Hematopoietic multipotent progenitor cell treated with erythropoietin and hydrocortisone succinate and interleukin-3 and kit ligand, for 8 days (in vitro differentiated cells): ENCODE measurements at places on chromosomes 2 and 18.

GRCh38 chr2:5067816-5068215 is 624.4 kb upstream of the SOX11 start:
- DNase-seq, result no peak

- no peak for DNase-seq
Measured at GRCh38 chr2:46369783-46370182, 72.6 kb downstream of the EPAS1 start.

DNA sequence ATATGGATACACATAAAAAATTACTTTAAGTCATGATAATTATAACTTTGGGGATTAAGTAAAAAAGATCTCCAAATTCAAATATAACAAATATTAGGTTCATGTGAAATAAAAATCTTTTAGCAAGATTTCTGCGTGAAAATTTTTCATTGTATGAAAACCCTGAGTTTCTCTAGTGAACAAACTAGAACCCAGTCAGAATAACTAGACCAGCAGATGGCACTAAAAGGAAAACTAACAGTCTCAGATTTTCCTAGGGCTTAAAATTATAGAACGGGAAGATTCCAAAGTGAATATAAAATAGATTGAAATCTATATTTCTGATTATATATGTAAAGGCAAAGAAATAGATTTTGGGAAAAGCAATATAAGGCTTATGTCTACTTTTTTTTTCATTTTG is 43.3 kb downstream of the TMEM200C start:
- DNase-seq, result no peak

- no peak for DNase-seq
Measured at GRCh38 chr2:31286961-31287550, 53.1 kb downstream of the EHD3 start.

- no peak for DNase-seq
Measured at GRCh38 chr18:39843546-39843945, 2111.5 kb upstream of the PIK3C3 start.

- DNase-seq, result no peak
Measured at GRCh38 chr18:48582946-48583345, 44.1 kb downstream of the CTIF start.

GRCh38 chr2:200275295-200276013 is 31.0 kb upstream of the SPATS2L start:
- no peak for DNase-seq

DNA sequence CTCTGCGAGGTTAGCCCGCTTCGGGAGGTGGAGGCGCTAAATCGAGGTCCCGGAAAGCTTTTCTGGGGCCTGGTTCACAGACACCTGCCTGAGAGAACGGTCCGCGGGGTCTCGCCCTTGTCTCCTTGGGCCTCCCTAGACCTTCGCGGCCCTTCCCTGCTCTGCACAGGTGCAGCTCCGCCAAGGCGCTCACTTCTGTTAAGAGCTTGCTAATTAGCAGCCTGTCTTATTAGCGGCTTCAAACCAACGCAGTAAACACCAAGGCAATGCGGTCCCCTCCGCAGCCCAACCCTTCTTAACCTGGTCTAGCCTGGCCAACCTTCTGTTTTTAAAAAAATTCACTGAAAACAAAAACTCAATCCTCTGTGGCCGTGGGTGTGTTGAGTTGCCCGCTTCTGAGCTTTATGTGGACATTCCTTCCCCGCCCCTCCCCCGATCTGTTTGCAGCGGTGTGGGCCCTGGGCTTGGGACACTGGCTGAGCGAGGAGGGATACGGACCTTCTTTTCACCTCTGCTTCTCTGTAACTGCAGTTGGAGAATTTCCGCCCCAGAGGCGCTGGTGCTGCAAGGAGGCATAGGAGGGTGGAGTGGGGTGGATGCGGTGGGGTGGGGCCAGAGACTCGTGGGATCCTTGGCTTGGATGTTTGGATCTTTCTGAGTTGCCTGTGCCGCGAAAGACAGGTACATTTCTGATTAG is 3.4 kb upstream of the HOXD4 start:
- DNase-seq, result no peak

GRCh38 chr2:35421485-35421884 is 934.1 kb upstream of the CRIM1 start:
- no peak for DNase-seq

GRCh38 chr18:55587418-55588110 is 428 bp downstream of the TCF4 start:
- DNase-seq, result peak; percentile 52

DNA sequence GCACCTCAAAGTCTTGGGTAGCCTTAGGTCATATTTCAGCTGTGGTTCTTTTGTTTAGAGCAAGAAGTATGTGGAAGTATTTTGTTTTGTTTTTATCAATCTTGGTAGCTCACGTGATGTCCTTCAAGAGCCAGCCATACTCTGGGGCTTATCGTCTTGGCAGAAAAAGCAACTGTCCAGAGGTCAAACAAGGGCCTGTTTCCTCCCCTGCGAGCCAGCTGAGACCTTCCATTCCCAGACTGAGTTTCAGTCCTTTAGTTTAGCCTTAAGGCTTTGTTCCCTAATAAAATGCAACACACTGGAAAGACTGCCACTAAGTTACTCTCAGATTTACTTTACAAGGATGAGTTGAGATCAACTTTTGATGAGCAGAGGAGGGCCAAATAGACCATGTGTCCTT is 63.5 kb downstream of the TXNL1 start:
- no peak for DNase-seq

DNA sequence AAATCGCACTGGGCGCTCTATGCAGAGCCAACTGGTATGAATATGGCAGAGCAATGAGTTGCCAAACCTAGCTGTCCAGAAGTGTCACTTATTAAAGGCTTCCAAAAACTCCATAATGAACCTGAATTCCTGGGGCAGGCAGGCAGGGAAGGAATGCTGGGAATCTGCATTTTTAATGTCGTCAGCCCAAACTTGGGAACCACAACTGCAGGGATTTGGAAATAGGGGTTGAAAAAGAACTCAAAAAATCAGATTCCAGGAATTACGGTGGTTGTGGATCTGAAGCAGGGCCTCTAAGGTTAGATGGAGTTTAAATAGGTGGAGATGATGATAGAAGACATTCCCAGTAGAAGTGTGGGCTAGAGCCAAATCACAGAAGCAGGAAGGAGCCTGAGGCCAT is 15.0 kb downstream of the NCKAP5 start:
- DNase-seq, result no peak

DNA sequence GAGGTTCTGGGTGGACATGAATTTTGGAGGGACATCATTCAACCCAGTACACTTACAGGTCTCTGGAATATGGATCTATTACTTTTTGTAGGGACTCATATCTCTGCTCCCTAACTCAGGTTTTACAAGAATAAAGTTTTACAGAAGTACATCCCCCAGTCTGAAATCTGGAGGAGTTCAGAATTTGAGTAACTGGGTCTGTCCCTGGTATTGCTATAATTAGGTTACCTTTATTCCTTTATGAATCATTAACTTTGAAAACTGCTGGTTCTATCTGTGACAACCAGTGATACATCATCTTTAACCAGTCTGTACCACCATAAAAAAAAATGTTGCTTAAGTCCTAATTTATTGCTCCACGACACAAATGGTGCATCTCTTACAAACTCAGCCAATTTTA is 59.9 kb downstream of the INSIG2 start:
- DNase-seq, result no peak

- DNase-seq, result no peak
Measured at GRCh38 chr18:41761333-41762018, 193.6 kb upstream of the PIK3C3 start.

DNA sequence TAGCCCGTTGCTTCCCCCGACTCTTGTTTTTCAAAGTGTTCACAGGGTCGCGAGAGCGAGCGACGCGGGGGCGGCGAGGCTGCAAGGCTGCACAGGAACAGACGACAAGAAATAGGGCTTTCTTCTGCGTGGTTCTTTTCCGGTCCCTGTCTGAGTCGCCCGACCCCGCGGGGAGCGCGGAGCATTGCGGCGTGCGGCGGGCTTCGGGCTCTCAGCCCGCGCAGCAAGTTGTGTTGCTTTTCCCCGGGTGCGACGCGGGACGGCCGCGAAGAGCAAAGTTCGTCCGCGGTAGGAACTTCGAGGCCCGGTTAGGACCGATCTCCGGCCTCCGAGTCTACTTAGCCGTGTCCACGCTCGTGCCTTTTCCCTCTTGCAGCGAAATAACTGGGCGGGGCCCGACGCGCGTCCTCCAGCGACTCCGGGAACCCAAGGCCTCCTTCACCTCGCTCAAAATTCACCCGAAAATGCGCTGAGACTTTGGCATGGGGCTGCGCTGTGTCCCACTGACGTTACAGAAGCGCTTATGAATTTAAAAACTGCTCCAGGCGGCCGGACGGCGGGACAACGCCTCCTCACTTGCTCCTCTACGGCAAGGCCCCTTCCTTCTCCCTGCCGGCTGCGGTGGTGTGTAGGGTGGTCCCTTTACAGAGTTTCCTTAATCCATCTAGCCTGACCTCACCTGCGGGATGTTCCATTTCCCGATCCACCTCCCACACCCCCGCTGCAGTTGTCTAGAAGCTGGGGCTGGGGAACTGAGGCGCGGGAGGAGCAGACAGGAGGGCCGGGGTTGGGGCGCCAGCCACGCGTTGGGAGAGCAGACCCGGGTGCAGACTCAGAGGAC is 1.5 kb upstream of the BCL2L11 start:
- DNase-seq, result peak; percentile 40

DNA sequence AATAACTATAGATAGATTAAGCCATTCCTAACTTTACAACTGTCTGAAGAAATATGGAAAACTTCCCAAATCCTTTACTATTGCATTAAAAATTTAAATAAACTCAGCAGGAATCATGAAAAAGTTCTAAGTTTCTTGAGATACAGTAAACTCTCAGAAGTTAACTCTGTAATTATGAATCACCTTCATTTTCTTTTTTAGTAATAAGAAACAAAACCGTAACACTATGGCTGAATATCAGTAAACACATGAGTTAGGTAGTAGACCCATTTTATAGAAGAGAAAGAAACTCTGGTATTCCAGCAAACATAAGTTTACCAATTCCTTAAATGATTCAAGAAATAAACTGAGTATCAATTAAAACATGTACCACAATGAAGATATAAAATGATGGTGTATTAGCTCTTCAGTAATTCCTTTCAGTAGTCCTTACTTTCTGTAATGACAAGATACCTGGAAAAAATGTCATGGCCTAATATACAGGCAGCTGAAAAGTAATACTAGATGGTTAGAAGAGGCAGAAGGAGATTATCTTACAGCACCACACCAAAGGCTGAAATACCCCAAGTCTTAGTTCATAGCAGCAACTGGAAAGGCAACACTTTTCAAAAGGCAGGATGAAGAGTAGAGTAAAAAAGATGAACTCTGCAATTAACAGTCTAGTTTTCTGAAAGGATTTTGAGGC is 11.5 kb downstream of the TRIP12 start:
- DNase-seq, result no peak

- no peak for DNase-seq
Measured at GRCh38 chr18:56165601-56166355, 472.6 kb downstream of the TXNL1 start.

DNA sequence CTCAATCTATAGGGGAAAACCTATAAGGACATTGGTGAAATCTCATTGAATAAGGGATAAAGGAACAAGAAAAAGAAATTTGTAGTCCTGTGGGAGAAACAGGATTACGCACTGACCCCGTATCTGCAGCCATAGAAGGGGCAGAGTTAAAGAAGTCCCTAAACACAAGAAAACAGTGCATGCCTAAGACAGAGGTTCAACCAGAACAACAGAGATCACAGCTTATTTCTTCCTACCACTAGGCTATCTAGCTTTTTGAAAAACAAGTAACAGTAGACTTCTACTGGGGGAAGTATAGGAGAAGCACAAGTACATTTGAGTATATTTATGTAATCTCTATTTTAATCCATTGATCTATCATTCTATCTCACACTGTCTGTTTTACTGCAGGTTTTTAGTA is 485.2 kb upstream of the REG3G start:
- DNase-seq, result no peak

DNA sequence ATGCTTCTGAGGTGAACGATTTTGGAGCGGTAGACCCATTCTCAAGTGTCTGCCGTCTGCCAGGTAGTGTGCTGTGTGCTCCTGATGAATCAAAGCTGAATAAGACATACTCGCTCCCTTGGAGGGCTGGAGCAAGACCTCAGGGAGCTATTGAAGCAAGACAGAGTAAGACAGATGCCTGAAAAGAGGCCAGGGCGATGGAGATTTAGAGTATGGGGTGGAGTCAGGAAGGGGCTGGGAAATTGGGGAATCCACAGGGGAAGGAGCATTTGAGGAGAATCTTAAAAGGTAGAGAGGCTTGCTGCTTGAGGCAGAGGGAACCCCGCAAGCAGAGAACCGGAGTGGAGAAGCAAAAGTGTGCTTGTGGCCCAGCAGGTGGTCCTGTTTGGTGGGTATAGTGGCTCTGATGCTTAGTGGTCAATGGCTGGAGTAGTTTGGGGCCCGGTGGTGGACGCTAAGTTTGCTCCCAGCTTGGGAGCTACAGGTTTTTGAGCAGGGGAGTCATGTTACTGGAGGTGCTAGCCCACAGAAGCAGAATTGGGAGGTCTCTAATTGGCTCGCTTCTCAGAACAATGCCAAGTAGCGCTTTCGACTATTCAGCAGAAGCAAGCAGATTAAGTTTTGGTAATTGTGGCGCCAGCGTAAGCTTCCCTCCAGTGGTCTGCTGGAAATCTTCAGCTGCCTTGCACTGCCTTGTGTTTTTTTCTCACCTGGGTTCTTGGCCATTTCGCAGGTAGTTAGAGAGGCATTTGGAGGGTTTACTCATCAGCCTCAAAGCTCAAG is 2.0 kb downstream of the CNNM4 start:
- DNase-seq, result peak; percentile 33

DNA sequence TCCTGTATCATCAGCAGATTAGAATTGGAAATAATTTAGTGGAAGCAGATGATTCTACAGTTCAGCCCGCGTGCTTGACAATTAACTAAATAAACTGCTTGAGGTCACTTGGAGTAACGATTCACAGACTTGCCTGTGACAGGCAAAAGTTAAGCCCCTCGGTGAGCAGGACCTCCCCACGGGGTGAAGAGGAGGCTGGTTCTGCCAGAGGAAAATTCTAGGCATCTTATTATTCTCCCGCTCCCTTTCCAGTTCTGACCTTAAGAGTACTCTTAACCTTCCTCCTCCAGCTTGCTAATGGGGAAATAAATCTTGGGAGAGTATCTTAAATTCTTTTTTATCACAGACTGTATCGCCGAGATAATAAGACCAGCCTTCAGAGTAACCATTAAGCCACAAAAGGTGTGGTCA is 169.7 kb upstream of the SMAD2 start:
- no peak for DNase-seq

DNA sequence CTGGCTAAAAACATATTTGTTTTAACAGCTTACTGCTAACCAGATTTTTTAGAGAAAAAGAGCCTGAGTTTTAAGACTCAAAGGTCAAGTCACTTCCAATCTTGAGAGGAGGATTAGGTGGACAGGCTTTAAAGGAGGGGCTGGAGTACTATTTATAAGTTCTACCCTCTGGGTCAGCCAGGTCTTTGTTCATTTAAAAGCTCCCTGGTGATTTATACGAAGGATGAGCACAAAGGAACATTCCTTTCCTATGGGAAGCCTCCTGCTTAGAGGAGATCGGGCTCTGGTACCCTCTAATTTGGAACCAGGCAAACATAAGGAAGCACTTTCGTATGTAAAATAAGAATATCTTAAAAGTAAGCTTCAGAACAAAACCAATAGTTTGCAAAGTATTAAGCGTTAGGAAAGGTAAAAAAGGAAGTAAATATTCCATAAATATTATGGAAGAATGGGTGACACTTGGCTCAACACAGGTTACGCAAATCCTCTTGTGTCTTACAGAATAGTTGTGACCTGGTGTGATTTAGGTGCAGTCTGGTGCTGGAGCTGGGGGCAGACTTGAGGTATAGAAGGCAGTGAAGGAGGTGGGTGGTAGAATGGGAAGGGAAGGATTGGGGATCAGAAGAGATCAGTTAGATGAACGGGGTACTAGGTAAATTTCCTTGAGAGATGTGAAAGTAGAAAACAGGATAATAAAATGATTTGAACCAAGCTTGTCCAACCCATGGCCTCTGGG is 35.6 kb downstream of the PDE6D start:
- no peak for DNase-seq
